ENCODE measurements at places on chromosomes 12 and 14.

GRCh38 chr12:77818351-77818750, 12.3 kb upstream of the NAV3 start:
- no peak for DNase-seq

DNA sequence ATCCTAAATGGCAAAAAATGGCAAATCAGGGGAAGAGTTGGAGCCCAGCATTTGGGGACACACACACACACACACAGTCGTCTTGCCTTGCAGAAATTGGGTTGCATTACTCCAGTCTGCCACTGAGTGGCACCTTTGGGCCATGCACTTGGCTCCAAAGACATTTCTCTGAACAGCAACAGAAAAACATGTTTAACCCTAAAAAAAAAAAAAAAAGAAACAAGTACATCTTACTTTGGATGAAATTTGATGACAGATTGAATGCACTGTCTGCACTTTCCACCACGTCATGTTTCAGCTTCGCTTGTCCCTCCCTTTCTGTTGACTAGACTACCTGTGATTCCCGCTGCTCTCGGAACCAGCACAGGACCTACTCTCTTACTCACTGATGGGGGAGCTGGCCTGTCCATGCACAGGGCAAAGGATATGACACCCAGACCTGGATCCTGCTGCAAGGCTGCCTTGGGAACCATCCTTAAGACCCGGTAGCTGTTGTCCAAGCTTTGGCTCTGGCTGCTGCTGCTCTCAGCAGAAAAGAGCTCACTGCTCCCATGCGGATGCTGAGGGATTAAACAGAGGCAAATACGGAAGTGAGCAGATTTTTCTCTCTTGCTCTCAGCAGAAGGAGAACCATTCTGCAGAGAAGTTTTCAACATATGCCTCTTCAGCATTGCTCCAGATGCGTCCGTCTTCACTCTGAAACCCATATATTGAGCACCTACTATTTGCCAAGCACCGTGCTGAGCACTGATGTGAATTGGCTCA, 376.8 kb downstream of the DPF3 start:
- DNase-seq: peak; percentile 79

GRCh38 chr12:40016980-40017379, 88.9 kb downstream of the SLC2A13 start:
- DNase-seq: no peak

GRCh38 chr12:44717612-44718011, 158.5 kb downstream of the NELL2 start:
- DNase-seq: no peak

DNA sequence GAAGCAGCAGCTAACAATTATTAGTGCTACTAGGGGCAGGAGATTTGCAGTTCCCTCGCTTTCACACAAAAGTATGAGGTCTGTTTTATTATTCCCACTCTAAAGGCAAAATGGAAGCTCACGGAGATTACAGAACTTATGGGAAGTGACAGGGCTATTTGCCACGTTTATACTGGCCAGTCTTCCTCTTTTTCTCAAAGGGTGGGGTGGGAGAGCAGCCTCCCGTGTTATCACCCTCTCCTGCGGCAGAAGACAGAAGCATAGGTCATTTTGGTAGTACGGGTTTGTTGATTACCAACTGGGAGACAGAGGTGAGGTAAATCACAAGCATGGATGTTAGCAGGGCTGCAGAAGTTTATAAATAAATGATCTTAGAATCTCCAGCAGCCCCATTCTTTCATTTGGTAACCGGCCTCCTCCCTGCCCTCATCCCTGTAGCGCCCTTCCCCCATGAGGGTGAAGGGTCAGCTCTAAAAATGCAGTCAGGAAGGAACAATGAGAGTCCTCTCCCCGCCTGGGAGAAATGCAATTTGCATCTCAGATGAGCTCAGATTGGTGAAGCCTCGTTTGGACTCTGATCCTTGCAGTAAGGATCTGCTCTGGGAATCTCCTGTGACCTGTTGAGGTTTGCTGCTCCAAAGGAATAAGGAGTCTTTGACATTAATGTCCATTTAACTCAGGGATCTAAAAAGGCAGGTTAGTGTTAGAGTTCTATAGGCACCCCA, 44.7 kb upstream of the SINHCAF start:
- DNase-seq: no peak

- DNase-seq: no peak
Measured at GRCh38 chr12:54053003-54053750, 458 bp upstream of the HOXC4 start.

GRCh38 chr12:1590221-1590979, 4.0 kb downstream of the FBXL14 start:
- DNase-seq: no peak

DNA sequence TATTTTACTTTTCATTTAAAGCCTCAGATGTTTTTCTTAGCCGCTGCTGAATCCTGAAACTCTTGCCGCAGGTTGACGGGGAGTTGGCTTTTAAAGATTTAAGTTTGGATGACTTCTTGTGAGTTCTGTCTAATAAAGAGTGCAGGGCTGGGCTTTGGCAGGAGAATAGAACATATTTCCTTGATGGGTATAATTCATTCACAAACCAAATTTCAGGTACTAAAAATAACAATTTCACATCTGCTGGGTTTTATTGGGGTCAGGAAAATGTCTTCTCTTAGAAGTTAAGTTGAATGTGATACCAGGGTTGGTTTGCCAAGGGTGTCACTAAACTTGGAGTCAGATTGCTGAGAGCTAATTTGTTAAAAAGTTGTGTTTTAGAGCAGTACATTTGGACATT, 9.7 kb downstream of the SP1 start:
- no peak for DNase-seq

DNA sequence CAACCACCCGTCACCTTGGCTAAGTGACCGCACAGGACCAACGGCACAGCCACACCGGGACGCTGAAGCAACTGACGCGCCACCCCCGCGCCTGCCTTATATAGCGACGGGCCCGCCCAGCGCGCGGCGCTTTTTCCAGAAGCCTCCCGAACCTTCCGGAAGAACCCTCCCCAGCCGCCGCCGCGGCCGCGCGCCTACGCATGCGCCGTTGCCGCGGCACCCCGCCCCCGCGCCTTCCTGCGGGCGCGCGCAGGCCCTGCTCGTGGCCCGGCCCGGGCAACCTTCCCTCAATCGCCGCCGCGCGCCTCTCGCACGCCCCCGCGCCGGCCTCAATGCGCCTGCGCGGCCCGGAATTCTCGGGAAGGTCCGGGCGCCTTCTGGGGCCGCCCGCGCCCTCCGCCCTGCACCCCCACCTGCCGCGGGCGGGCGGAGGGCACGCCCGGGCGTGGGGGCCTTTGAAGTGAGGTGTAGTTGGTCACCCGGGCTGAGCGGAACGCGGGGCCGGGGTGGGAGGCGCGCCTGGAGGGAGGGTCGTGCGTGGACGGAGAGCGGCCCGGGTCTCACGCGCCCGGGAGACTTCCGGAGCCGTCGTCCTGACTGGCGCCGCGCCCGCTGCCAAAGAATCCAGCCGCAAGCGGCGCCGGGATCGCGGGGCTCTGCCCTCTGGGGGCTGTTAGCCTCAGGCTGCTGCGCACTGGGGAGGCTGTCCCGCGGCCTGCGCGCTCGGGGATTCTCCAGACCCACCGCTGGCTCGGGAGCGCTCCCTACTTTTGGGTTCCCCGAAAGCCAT, at the start of gene HSP90AA1:
HSP90AA1 (minus strand) TSS at position 73 of the 790 bp plus-strand sequence. CDS start 666 bp downstream, outside the sequence.
- DNase-seq: no peak

GRCh38 chr12:6266971-6267721, 43.3 kb upstream of the PLEKHG6 start:
- no peak for DNase-seq

DNA sequence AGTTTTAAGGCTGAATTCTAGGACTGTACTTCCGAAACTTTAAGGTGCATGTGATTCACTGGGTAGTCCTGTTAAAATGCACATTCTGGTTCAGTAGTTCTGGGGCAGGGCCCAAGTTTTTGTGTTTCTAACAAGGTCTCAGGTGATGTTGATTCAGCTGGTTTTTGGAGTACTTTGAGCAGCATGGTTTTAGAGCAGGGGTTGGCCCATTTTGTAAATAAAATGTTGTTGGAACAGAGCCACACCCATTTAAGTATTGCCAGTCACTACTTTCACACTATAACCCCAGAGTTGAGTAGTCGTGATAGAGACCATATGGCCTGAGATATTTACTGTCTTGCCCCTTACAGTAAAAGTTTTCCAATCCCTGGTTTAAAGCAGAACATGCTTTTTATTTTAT, 111.3 kb downstream of the SYNE2 start:
- no peak for DNase-seq

DNA sequence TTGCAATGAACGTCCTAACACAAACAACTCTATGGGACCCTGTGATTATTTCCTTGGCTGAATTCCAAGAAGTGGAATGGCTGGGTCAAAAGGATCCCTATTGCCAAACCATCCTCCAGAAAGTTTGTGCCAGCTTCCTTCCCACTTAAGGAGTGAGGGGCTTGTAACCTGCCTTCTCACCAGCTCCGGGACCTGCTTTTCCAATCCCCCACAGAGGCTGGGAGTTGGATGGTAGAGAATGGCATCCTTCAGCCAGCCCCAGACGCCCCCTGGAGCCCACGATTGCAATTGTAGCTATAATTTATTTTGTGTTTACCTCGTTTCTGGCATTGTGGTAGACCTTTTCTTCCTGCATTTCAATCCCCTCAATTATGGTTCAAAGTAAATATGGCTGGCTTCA, 9.7 kb upstream of the ZDHHC22 start:
- DNase-seq: no peak

DNA sequence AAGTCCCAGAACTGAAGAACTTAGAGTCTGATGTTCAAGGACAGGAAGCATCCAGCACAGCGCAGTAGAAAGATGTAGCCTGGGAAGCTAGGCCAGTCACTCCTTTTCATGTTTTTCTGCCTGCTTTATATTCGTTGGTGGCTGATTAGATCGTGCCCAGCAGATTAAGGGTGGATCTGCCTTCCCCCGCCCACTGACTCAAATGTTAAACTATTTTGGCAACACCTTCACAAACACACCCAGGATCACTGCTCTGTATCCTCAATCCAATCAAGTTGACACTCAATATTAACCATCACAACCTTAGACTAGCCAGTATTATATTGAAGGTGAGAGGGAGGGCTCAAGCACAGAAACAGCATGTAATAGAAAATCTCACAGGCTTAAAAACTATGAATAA, 222.9 kb downstream of the C12orf50 start:
- no peak for DNase-seq

- no peak for DNase-seq
Measured at GRCh38 chr12:93825931-93826555, 148.9 kb downstream of the CRADD start.

- DNase-seq: no peak
Measured at GRCh38 chr14:96267336-96267735, 11.3 kb downstream of the BDKRB1 start.

- no peak for DNase-seq
Measured at GRCh38 chr14:64918216-64918615, 4.0 kb downstream of the CHURC1 start.

Data from cerebellar nuclear complex (tissue), 1 donor.